ENCODE measurements at places on chromosomes 6 and 20. TPM values are rescaled to one million over a fixed set of nuclear protein-coding genes. Genes with fewer than 3 reads are reported as not detected.

The OR12D3 gene
- total RNA-seq, result not detected

The WFDC10B gene
- not detected for total RNA-seq

The CUL7 gene
- total RNA-seq, result 14.2 TPM

The SAMD5 gene
- 15.5 TPM for total RNA-seq

The RGS17 gene
- total RNA-seq, result 60.7 TPM

The CLDN20 gene
- total RNA-seq, result not detected

The TMEM244 gene
- total RNA-seq, result not detected

The JAG1 gene
- total RNA-seq, result 50.8 TPM

The FKBP1C gene
- total RNA-seq, result 0.36 TPM

The SDC4 gene
- total RNA-seq, result 1.6 TPM

The MOCS1 gene
- total RNA-seq, result 7.2 TPM

The LSM2 gene
- 17.7 TPM for total RNA-seq

The BPI gene
- 0.27 TPM for total RNA-seq

The HS3ST5 gene
- 7.4 TPM for total RNA-seq

The SLC32A1 gene
- 13.7 TPM for total RNA-seq

The STK38 gene
- total RNA-seq, result 19.1 TPM

The PTPRT gene
- 21.1 TPM for total RNA-seq

The SLA2 gene
- total RNA-seq, result 0.09 TPM

The PCMT1 gene
- 78.8 TPM for total RNA-seq

The TTK gene
- total RNA-seq, result 14.0 TPM

The C6orf132 gene
- not detected for total RNA-seq

The BTNL2 gene
- 0.18 TPM for total RNA-seq

The MYL9 gene
- 0.36 TPM for total RNA-seq

The DYNLT2 gene
- 2.9 TPM for total RNA-seq

The RAD21L1 gene
- total RNA-seq, result not detected

The FERMT1 gene
- 1.1 TPM for total RNA-seq

The XKR7 gene
- 20.0 TPM for total RNA-seq

The CALHM4 gene
- not detected for total RNA-seq

The SAMD10 gene
- total RNA-seq, result 7.9 TPM

The DSN1 gene
- 10.2 TPM for total RNA-seq

The OLIG3 gene
- 1.2 TPM for total RNA-seq

The SMIM13 gene
- 75.2 TPM for total RNA-seq

The LY6G5C gene
- total RNA-seq, result 3.4 TPM

The GRM1 gene
- 28.9 TPM for total RNA-seq

The TGM2 gene
- 10.8 TPM for total RNA-seq

The PXMP4 gene
- total RNA-seq, result 13.9 TPM

The COL11A2 gene
- 1.9 TPM for total RNA-seq

The TAAR2 gene
- not detected for total RNA-seq

The RWDD2A gene
- total RNA-seq, result 5.9 TPM

The RAET1E gene
- not detected for total RNA-seq

The ZKSCAN3 gene
- 8.3 TPM for total RNA-seq

The SIRT5 gene
- 18.9 TPM for total RNA-seq

The BPIFA1 gene
- not detected for total RNA-seq

The BLTP3A gene
- 11.8 TPM for total RNA-seq

The RUNX2 gene
- total RNA-seq, result 0.54 TPM

The NMBR gene
- total RNA-seq, result 2.5 TPM
